Hematopoietic multipotent progenitor cell treated with erythropoietin and hydrocortisone succinate and interleukin-3 and kit ligand, for 4 days (in vitro differentiated cells): ENCODE measurements at places on chromosomes 2 and 18.

DNA sequence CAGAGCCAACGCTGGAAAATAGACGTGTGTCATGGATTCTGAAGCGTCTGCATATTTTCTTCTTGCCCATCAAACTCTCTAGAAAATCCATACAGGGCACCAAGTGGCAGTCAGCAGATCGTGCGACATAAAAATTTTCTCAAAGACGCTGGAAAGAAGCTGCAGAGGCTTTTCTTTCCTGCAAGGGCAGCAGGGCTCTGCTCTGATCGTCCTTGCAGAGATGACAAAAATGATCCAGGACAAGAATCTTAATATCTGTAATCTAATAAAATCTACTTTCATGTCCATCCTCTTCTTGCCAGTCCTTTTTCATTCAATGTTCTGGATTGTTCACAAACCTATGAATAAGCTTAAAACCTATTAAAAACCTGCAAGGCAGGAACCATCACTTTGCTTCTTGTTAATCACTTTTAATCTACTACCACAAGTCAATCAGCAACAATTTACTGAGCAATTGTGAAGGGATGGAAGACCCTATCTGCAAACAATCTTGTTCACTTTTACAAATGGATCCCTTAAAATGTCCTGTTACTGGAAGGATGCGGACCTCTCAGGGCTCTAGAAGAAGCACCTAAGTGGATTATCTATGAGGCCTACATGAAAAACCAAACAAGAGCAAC lies 93.6 kb downstream of the MREG start:
- DNase-seq, result no peak

DNA sequence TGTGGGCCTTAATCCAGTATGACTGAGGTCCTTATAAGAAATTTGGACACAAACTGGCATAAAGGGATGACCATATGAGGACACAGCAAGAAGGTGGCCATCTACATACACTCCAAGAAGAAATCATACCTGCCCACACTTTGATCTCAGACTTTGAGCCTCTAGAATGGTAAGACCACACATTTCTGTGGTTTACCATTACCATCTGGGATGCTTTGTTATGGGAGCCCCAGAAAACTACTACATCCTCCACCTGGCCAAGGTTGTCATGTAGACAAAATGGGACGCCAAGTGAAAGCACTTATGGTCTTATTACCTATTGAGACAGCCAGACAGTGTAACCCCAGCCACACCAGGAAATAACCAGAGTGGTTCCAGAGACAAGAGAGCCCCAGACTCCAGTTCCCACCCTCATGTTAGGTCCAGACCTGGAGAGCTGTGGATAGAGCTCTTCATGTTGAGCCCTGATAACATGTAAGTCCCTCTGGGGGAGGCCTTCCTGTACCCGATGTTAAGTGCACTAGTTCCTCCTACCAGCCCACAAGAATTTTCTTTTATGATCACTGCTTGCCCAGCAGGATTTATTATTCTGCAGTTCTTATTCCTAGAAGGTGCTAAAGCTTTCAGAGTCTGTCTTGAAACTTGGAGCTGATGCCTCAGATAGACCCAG lies 4.6 kb upstream of the ADD2 start:
- peak; percentile 21 for DNase-seq

- DNase-seq, result no peak
Observed at GRCh38 chr2:54859997-54860701, 136.7 kb downstream of the EML6 start.

DNA sequence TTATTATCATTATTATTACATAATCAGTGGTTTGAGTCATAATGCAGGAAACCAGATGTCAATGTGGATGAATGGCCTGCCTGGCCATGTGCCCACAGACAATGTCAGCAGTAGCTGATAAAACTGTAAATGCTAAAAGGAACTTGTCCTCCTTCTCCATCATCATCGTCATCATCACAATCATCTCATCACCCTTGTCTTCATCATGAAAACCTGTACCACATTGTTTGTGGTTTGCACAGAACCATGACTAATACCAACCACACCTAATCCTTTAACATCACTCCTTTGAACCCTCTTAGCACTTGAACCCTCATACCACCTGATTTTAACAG lies 96.0 kb downstream of the HNMT start:
- DNase-seq, result peak; percentile 92

DNA sequence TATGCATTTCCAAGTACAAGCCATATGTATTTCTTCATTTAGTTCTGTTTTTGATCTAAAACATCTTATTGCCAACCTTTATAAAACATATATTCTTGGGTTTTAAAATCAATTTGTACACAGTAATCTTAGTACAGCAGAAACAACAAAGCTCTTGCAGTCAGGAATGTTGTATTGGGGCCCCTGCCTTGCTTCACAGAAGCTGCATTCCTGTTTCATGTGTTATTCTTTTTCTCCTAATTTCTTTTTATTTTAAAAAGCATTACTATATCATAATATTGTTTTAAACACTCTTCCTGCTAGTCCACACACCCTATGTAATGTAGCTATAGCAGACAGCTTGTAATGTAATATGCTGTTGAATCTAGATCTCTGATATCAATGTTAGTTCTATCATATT lies 24.0 kb downstream of the SERPINB7 start:
- no peak for DNase-seq

- DNase-seq, result no peak
Observed at GRCh38 chr18:56333839-56334238, 304.6 kb downstream of the TXNL1 start.

GRCh38 chr2:236879416-236879963 lies 206.2 kb upstream of the COPS8 start:
- DNase-seq, result no peak

DNA sequence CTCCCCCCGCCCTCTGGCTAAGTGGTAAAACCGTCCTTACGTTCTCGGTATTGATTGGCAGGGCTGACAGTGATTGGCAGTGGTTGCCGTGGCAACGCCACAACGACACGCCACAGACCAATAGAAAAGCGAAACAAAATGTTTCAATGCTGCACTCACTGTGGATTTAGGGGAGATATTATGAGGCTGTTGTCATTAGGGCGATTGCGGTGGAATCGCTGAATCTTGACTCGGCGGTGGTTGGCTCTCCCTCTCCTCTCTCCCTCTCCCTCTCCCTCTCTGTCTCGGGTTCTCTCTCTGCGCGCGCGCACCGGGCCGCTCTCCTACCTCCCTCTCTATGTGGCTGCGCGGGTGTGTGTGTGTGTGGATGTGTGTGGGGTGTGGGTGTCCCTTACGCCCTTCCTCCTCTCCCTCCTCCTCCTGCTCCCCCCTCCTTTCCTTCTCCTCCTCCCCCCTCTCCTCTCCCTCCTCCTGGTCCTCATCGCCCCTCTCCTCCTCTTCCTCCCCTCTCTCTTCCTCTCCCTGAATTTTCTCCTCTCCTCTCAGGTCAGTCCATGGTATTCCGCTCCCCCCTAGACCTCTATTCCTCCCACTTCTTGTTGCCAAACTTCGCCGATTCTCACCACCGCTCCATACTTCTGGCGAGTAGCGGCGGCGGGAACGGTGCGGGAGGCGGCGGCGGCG lies at the start of gene SIX3:
TSS of gene SIX3 (plus strand) at position 152 of the 684 bp plus-strand sequence. CDS start at position 555, 403 bp downstream.
- peak; percentile 50 for DNase-seq

GRCh38 chr2:236644502-236644911 lies 74.9 kb downstream of the ACKR3 start:
- no peak for DNase-seq
